ENCODE measurements at places on chromosomes 13 and 19. TPM values are rescaled to one million over a fixed set of nuclear protein-coding genes. Genes with fewer than 3 reads are reported as not detected.

PRODH2 gene
- 0.64 TPM for total RNA-seq

MBD3L2B gene
- 1.5 TPM for total RNA-seq

ASPDH gene
- total RNA-seq: not detected

C5AR1 gene
- total RNA-seq: 1.4 TPM

NUMBL gene
- 250 TPM for total RNA-seq

ZNF99 gene
- total RNA-seq: not detected

TNFRSF19 gene
- total RNA-seq: 188 TPM

GRIN2D gene
- 21.7 TPM for total RNA-seq

FAM124A gene
- 3.7 TPM for total RNA-seq

LCP1 gene
- total RNA-seq: 0.71 TPM

FCER2 gene
- total RNA-seq: not detected

DNAJB1 gene
- 53.9 TPM for total RNA-seq

Measured in glutamatergic neuron (in vitro differentiated cells).